ENCODE measurements at places on chromosomes 13 and 19.

DNA sequence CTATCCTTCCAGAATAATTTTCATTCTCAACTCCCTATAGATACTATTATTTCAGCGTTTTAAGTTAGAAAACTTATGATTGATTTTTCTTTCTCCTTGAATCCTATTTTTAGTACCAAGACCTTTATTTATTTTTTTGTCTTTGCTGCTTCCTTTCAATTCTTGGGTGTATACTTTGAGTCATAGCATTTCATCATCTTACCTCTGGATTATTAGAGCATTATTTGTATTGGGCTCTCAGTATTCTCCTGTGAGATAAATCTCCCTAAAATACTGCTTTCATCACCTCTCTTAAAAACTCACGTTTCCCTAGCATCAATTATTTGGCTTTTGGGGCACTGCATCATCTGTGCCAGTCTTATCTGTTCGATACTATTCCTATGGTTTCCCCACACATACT, 222.8 kb downstream of the POSTN start:
- DNase-seq, result no peak

DNA sequence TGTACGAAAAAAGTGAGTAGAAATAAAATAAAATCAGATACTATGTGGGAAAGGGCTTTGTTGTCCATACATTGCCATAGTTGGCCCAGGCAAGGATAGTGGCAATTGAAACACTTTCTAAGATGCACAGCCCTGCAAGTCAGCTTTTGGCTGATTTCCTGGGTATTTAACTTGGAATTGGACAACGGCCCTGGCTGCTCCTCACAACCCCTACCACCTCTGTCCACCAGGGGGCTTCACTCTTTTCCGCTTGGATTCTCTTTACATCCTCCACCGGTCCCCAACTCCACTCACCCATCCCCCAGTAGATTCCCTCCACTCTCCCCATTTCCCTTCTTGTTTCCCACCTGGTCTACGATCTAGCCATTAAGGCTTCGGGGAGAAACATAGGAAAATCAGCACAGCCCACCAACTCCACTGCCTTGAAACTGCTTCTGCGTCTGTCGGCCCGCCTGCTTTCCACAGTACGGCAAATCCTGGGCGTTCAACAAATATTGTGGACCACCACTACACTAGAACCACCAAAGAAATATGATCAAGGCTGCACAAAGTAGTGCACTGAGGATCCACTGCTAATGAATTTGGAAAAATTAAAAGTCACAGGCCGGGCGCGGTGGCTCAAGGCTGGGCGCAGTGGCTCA, 48.6 kb upstream of the GTF3A start:
- peak; percentile 78 for DNase-seq

DNA sequence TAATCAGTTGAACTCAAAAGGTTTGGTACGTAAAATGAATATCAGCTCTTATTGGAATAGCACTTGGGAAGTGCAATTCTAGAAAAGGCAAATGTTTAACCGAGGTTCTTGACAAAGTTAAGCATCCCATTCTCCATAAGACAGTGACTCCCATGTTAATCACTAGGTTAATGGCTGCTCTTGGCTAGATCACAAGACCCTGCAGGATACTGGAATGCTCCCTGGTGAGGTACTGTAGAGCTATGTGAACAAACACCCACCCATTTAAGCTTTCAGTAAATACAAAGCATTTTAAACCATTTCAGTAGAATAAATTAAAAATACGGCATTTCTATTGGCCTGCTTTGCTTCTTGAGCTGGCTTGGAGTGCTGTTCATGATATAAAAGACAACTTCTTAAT, 56.5 kb downstream of the TDRD3 start:
- DNase-seq, result no peak

GRCh38 chr13:75146436-75146835, 335.5 kb downstream of the TBC1D4 start:
- DNase-seq, result no peak

GRCh38 chr13:23460309-23460708, 26.8 kb upstream of the SACS start:
- DNase-seq, result no peak

DNA sequence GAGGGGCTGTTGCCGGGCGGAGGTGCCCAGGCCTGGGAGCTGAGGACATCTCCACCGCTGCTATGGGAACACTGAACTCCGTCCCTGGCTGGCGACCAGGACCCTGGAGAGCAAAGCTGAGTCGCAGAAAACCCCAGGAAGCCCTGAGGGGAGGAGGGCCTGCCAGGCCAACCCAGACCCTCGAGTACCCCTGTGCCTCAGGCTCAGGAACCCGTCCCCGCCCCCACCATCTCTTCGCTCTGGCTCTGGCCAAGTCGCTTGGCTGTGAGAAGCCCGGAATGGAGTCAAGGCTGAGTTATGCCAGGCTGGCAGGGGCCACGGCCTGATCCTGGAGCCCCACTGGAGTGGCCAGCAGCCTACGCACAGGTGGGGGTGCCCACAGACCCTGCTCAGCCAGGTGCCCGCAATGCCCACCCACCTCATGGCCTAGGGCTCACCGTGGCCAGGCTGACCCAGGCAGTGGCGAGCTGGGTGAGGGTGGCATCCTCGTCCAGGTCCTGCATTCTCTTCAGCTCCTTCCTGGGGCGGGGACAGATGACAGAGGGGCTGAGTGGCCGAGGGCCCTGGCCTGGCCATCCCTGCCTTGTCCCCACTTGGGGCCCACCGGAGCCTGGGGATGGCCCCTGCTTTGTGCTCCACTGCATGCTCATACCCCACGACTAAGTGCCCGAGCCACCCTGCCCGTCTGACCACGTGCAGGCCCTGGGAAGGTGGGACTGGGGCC, 8.5 kb upstream of the CERS1 start:
- DNase-seq, result no peak

GRCh38 chr13:76398425-76398824, 487.8 kb downstream of the KCTD12 start:
- DNase-seq, result no peak

DNA sequence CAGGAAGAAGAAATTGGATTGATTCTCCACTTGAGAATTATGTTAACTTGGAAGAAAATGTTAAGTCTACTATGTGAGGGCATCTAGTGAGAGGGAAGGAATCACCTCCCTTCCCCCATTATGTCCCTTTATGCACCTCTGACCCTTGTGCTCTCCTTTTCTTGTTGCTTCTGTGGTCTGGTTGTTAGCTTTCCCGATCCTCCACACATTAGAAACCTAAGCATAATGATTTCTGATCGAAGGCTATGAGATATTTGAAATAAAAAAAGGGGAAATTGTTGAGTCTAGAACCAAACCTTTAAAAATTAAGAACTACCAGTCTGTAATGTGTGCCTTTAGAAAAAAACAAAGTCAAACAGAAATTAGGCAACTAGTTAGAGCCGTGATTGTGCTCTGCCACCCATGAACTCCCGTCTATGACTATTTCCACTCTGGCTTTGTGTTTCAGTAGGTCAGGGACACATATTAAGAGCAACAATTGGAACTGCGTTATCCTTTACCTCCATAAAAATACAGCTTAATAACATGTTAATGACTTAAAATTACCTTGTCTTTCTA, 463 bp upstream of the GPC6 start:
- DNase-seq, result no peak

GRCh38 chr13:22111152-22111783, 440.4 kb downstream of the FGF9 start:
- no peak for DNase-seq

DNA sequence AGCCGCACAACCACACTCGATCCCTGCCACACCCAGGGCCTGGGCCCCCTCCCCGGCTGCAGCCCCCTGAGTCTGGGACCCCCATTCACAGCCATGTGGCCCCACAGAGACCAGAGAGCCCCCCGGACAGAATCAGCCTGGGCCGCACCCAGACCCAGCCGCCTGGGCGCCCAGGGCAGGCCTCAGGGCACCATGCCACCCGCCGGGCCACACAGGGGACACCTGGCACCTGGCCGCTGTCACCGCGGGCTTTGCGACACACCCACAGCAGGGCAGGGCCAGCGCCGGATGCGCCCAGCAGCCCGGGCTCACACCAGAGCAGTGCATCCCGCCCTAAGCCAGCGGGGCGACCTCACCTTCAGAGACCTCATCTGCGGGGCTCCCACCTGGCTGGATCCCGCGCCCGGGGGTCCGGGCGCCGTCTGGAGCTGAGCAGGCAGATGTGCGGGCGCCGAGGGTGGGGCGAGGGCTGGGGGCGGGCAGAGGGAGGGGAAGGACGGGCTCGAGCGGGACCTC, 443 bp downstream of the TBXA2R start:
- DNase-seq, result no peak

- peak; percentile 74 for DNase-seq
Observed at GRCh38 chr19:38209671-38210457, 14.2 kb downstream of the DPF1 start.

GRCh38 chr19:42596391-42597072, 1.8 kb upstream of the CEACAM8 start:
- DNase-seq, result peak; percentile 69

DNA sequence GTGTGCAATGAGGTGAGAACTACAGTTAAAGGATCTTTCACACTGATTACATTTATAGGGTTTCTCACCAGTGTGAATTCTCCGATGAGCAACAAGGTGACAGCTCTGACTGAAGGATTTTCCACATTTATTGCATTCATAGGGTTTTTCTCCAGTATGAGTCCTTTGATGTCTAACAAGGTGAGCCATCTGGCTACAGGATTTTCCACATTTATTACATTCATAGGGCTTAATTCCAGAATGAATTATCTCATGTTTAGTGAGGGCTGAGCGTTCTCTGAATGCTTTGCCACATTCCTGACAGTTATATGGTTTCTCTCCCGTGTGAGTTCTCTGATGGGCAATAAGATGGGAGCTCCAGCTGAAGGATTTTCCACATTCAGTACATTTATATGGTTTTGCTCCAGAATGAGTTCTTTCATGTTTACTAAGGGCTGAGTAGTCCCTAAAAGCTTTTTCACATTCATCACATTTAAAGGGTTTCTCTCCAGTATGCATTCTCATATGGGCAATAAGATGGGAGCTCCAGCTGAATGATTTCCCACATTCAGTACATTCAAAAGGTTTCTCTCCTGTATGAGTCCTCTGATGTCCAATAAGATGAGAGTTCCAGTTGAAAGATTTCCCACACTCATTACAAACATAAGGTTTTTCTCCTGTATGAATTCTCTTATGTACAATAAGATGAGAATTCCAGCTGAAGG, 4.4 kb upstream of the C19orf18 start:
- DNase-seq, result no peak

- no peak for DNase-seq
Observed at GRCh38 chr13:72163678-72164077, 296.7 kb upstream of the DACH1 start.

DNA sequence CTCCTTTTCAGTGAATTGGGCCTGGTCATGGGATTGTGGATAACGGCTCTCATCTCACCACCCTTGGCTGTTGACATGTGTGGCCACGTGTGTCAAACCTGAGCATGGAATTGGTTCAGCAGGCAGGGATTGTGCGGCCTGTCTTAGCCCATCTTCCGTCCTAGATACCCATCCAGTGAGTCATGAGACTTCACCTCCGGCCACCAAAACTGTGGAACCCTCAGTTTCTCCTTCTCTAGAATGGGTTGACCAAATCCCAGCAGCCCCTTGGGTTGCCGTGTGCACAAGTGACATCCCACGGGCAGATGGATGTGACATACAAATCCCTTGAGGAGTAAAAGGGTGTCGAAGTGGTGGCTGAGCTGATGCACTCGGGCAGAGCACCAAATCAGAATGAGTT, 6.7 kb downstream of the GGN start:
- no peak for DNase-seq

GRCh38 chr13:110557610-110558305, 3.8 kb downstream of the RAB20 start:
- DNase-seq, result no peak

- no peak for DNase-seq
Observed at GRCh38 chr13:22253107-22253506, 582.2 kb downstream of the FGF9 start.

DNA sequence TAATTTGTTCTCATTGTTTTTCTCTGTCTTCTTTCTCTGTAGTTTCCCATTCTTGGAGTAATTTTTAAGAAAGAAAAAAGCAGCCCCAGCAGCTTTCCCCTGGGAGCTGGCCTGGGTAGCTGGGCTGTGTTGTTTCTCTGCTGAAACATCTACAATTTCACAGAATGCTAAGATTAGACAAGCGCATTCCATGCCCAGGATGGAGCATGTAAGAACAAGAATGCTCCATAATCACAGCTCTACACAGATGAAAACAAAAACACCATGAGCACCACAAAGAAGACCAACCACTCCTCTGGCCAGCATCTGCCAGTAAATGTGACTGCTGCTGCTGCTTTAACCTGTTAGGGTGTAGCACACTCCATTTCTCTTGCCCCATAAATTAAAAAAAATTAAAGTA, 239.2 kb upstream of the SLITRK1 start:
- no peak for DNase-seq

DNA sequence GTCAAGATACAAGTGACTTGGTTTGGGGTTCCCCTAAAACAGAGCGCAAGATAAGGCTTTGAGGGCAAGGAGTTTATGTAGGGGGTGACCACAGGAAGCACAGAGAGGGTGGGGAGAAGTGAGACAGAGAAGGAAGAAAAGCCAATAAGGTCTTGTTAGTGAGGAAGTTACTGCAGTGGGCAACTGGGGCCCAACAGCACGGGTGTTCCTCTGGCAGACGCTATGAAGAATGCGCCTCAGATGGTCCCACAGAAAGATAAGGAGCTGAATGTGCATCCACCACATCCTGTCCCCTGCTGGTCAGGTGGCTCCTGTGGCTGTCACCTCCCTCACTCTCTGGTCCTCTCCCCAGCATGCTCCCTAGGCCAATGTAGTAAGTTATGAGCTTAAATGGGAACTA, 333.5 kb downstream of the TSHZ3 start:
- no peak for DNase-seq

DNA sequence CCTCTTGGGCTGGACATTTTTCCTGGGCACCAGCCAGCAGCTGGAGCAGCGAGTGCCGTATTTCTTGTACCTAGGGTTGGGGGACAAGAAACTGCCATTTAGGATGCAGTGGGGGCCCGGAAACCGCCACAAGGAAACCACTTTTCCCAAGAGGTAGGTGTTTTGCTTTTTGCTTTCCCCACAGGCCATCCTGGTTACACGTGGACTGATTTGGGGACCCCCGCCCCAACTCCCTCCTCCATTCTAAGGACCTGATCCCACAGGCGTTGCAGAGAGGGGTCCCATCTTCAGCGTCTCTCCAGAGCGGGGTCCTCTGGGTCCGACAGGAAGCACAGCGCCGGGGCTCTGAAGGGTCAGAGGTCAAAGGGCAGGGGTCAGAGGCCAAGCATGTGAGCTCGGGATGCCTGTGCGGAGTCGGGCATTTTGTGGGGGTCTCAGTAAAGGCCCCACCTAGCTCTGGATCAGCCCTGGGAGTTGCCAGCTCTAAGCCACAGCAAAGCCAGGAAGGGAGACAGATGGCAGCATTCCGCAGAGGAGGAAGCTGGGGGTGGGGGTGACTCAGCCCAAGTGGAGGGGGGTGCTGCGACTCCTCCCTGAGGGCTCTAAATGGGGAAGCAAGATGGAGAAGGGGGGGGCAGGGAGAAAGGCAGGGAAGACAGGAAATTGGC, 4.3 kb downstream of the ZGLP1 start:
- no peak for DNase-seq
